ENCODE measurements at places on chromosomes 3 and 15.

- no peak for DNase-seq
These were observed 79.4 kb upstream of the THBS1 start for GRCh38 chr15:39501366-39502081.

GRCh38 chr3:157566596-157566995 lies 63.4 kb upstream of the VEPH1 start:
- DNase-seq, result no peak

DNA sequence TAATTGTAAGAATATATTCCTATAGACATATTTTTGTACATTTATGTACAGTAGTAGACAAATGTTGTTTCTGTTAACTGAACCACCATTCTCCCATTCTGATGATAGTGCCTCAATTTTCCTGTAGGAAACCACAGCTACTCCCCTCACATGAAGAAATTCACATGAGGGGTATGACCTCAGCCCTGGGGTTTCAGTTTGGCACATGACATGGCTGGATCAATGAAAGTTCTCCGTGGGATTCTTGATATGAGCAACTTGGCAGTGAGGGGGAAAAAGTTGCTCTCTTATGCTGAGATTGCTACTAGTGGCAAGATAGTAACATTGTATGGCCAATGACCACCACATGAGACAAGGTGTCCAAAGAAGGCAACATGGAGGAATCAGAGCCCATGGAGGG lies 1090.3 kb upstream of the CFAP20DC start:
- DNase-seq, result no peak

DNA sequence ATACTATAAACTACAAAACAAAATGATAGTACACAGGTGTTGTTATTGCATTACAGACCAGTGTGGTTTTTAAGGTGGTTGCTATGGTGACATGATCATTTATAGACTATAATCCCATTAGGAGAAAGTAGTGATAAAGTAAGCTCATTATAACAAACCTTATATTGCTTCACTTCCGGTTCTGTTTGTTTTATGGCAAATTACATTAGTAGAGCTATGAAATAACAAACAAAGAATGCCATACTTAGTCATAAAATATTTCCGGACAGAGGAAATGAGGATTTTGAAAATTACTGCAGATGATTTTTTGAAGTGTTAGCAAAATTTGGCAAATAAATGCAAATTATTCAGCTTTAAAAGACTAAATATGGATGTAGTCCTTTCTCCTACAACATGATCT lies 640.4 kb upstream of the ARPP21 start:
- no peak for DNase-seq

DNA sequence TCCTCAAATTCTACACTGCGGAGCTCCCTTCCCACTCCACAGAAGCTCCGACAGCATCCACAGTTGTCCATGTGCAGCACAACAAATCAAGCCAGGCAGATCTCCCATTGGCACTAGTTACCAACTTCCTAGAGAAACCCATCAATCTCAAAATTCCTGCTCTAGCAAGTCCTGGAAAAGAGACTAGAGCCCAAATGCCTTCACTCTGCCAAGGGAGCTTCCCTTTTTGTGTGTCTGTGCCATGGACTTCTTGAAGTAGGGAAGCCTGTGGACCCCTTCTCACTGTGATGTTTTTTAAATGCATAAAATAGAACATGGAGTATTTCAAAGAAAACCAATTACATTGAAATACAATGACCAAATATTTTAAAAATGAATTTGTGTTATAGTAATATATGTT lies 59.1 kb downstream of the TGFBR2 start:
- no peak for DNase-seq

- peak; percentile 91 for DNase-seq
These were observed 83.9 kb downstream of the CHSY1 start for GRCh38 chr15:101167753-101168462.

DNA sequence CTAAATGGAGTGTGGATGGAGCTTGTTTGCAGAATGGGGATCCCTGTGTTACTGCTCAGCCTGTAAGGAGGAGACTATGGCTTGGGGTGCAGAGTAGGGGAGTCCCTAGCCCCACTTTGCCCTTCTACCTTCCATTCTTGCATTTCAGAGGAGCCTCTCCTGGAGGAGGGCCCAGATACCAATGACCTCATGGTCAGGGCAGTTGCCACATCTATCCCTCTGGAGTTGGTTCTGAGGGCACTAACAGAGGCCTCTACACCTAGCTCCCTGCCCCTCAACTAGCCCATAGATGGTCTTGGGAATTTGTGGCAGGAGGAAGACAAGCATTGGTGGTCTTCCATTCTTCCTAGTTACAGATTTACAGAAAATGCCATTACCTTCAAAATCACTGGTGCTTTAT lies 6.1 kb downstream of the SKOR1 start:
- no peak for DNase-seq

DNA sequence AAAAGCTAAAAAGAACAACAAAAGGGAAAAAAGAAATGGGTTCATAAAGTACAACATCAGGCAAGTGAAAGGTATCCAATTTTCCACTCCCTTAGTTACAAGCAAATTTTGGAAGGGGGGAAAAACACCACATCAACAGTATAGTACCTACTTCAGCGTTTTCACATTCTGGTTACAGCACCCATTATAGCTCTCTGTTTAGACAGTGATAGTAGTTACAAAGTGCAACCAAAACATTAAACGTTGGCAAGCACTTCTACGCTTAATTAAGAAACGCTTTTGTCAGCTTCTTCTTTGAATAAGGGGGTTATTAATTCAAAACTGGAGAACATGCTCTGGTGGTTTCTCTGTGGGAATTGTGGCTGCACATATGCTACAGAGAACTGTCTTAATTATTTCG lies 180.2 kb downstream of the VPS13C start:
- no peak for DNase-seq

- DNase-seq, result no peak
These were observed 137.1 kb upstream of the TSC22D2 start for GRCh38 chr3:150270883-150271590.

GRCh38 chr3:11331101-11331500 lies 58.9 kb downstream of the ATG7 start:
- no peak for DNase-seq

GRCh38 chr3:110492876-110493275 lies 578.7 kb upstream of the NECTIN3 start:
- no peak for DNase-seq

GRCh38 chr3:151960961-151961580 lies 87.6 kb downstream of the SUCNR1 start:
- no peak for DNase-seq

DNA sequence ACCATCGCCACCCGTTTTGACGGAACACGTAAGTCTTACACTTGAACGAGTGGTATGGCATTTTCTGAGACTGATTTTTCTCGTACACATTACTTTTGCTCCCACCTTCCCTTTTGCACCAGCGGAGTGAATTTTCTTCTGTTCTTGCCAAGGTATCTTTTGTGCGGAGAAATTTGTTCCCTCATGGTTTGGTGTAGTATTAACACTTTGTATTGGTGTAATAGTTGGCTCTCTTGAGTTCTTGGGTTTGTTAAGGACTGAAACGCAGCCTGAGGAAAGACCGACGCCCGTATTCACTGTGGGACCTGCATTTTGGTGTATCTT lies 420 bp downstream of the KCNH8 start:
- no peak for DNase-seq

GRCh38 chr3:32276279-32276841 lies 37.9 kb downstream of the CMTM8 start:
- DNase-seq, result no peak

DNA sequence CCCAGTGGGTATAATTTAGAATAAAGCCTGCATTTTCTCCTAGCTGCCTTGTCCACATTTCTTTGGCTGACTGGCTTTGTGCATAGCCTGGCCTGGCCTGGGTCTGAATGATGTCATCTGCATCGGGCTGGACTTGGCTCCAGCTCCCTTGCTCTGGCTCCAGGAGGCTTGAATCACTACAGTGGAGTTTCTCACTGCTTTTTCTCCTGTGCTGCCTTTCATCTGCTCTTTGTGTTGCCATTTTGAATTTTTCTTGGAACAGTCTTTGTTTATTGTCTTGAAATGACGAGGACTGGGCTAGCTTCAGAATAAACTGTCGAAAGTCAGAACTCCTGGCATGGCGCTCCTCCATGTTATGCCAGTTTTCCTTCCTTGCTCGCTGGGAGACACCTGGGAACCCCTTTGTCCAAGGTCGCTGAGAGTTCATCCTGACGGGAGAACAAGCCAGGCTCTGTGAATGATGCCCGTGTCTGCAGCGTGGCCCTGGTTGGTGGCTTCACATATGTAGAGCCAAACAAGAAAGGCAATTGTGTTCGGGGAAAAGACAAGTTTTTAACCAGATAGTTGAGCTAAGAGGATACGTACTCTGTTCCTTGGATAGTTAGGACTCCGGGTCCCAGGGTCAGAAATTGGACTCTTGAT lies 258.9 kb downstream of the PDZRN3 start:
- DNase-seq, result peak; percentile 74

DNA sequence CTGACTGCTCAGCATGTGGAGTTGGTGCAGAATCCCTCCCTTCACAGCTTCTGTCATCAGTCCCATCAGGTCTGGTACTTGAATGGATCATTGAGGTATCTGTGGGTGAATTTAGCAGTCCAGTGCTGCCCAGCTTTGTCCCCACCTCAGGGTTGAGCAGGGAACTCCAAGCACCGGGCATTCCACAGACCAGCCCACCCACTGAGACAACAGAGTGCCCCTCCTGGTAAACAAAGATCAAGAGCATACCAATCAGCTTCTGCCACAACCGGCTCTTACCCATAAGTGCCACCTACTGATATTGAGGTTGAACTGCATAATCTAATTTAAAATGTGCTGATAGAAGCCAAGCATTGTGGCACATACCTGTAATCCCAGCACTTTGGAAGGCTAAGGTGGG lies 57.1 kb upstream of the FXR1 start:
- no peak for DNase-seq

DNA sequence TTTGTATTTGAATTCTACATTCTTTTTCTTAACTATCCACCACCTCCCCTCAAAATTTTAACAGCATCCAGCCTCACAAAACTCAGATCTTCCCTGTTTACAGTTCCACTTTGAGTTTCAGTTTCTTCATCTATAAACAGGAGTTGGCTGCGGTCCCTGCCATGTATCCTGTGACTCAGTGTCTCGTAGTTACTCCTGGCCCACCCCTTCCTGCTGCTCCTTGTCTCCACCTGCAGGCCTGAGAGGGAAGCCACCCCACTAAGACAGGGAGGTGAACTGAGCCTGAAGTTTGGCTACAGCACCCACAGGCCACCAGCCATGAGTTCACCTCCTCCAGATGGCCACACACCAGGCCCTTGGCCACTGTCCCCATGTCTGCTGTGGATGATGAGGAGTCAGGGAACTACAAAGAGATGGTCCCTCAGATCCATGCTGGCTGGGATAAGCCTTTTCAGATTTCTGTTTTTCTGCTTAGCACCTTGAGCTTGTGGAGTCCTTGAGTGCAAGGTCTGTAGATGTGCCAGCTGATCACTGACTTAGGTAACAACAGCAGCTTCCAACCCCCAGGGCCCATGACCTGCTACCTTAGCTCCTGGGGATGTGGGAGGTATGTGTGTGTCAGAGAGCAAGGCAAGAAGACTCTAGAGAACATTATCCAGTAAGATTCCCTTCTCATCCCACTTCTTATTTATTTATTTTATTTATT lies 37.5 kb downstream of the CD86 start:
- peak; percentile 37 for DNase-seq

DNA sequence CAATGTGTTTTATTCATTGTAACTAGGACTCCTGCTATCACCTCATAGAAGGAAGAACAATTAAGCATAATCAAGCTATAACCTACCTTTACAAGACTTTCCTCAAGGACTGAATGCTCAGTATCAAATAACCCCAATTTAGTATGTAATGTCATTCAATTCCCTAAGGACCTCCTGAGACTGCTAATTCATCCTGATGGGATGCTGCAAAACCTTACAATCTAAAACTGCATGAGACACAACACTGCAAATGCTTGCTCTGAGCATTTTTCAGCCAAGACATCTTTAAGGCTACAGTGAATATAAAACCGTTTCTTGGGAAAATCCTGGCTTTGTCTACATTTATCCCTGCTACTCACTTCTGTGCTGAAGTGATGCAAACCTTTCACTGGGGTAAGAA lies 69.9 kb downstream of the RYK start:
- no peak for DNase-seq

DNA sequence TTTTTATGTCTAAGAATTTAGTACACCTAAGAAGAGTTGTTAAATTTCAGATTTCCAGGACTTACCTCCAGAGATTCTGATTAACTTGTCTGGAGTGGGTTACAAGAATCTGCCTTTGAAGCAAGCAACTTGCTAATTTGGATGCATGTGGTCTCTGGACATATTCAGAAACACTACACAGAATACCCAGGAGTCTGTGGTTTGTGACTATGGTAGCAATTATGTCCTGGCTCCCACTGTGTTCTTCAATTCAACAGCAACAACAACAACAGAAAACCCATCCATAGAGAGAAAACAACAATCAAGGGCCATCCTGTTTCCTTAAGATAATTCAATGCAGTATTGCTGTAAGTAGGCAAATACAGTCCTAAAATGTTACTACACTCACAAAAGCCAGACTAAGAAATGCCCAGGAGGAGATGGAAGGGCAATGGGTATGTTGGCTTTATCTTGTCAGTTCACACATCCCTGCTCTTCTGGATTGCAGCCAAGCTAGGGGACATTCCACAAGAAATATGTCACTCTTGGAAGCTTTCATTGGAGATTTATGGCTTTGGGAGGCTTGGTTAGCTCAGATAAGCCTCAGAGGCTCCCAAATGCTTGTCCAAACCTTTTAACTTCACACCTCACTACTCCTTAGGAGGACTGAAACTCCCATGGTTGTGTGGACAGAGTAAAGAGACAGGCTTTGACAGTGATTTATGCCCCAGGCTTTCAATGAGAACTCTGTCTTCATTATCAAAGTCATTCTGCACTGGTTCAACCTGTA lies 99.4 kb upstream of the MRPL3 start:
- DNase-seq, result no peak

DNA sequence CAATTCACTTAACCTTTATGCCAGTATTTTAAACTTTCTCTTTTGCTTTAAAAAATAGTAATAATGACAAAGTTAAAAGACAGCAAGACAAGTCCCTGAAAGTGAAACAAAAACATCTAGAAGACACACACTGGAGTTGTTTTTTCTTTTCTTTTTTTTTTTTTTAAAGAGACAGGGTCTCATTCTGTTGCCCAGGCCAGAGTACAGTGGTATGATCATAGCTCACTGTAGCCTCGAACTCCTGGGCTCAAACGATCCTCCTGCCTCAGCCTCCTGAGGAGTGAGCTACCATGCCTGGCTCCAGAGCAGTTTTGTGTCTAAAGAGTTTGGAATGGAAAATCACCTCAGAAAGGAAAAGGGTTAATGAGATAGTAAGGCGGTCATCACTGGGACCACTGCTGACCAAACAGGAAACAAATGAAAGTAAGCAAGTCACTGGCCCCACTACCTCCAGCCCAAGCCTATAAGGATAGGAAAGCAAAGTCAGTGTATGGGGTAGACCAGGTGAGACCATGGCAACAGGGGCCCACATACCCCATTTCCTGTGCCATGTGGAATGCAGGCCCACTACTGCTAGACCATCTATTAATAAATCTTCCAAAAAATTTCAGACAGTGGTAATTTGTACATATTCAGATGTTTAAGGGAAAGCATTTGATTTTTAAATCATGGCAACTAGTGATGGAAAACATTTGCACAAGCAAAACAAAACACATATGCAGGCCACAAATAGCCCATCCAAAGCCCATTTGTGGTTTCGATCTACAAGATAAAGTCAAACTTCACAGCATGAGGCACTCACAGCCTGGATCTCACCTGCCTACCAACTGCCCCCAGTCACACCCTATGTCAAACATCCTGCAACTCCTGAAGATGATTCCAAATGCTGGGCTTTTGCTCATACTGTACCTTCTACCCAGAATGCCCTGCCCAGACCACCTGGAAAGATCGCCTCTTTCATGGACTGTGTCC lies 62.6 kb downstream of the OSBPL10 start:
- no peak for DNase-seq

- DNase-seq, result no peak
These were observed 24.5 kb downstream of the KCNMB2 start for GRCh38 chr3:178560759-178561158.

- no peak for DNase-seq
These were observed 29.6 kb upstream of the CTDSPL2 start for GRCh38 chr15:44397869-44398268.

Measured in left cardiac atrium (tissue), 4 donors.